ENCODE measurements at places on chromosomes 7 and 10.

DNA sequence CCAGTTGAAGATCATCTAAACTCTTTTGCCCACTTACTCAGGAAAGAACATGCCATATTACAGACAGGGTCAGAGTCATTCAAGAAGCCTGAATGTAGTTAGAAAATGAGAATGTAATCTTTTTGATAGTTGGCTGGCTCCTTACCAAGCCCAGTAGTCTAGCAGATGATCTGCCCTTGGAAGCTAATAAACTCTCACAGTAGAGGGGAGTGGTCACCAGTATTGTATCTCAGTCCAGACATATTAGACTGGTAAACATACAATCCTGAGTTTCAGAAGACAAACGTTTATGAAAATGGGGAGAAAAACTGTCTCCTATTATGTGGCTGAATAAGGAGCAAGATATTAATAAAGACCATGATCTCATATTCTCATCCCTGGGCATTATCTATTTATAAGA, 65.3 kb downstream of the SEPTIN7 start:
- DNase-seq, result no peak

DNA sequence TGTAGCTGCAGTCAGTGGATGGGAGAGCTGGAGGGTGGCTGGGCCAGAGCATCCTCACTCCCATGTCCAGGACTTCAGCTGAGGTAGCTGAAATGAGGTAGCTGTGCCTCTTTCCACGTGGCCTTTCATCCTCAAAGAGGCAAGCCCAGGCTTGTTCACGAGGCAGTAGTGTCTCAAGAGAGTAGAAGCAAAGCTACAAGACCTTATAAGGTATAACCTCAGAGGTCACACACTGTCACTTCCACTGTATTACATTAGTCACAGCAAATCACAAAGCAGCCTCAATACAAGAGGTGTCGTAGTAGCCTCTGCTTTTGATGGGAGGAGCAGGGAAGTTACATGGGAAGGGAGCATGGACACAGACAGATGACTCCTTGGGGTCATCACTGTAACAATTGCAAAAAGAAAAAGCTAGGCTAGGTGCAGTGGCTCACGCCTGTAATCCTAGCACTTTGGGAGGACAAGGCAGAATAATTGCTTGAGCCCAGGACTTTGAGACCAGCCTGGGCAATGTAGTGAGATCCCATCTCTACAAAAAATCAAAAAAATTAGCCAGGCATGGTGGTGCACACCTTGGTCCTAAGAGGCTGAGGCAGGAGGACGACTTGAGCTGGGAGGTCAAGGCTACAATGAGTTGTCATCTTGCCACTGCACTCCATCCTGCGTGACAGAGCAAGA, 97.5 kb downstream of the SKIDA1 start:
- DNase-seq, result no peak

DNA sequence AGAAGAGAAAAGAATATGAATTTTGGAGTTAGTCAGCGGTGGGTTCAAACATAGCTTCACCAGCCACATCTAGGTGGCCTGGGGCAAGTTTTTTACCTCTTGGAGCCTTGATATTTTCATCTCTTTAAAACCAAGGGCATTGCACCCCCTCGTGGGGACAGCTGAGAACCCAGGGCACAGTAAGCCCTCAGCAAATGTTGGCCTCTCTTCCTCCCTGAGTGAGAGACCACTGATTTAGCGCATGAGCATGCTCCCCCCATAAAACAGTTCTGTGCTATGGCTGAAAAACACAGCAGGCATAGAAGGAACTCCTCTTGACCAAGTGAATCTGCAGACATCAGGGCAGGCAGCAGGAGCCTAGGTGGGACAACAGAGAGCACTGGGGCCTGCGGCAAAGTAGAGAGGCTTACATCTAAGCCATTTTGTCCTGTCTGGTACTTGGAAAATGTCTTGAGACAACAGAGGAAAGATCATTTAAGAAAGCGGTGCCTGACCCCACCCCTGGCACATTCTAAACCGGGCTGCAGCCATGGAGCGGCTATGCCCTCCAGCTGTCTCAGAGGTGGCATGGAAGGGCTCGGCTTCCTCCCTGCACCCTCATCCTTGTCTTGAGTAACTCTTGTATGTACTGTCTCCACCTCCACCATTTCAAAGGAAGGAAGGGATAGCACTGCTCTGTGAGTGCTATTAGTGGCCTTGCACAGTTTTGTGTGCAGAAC, 94.7 kb downstream of the ARHGAP22 start:
- DNase-seq, result no peak

DNA sequence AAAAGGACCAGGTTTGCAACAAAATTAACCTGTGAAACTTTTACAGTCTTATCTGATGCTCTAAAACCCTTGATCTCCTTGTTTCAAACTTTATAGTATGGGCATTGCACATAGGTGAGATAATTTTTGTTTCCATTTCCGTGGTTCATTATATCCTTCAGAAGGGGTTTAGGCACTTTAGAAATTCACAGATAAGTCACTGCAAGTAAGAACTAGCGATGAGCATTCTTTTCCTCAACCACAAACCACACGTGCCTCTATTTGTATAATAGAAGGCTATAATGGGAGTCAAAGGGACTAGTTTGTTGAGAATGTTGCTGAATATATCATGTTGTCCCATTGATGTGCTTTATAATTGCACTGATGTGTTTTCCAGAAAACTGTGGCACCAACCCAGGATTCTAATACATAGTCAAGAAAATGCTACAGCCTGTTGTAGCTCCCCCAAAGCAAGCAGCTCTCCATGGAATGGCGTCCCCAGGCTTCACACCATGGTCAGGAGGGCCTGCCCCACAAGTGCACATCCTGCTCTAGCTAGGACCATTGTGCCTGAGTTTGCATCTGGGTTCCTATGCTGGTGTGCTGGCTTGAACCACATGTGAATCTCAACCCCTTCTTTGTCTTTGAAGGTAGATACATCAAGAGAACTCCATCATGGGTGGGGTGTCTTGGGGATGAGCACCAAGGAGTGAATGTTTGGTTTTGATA, 14.0 kb upstream of the ATXN7L1 start:
- DNase-seq, result no peak

- DNase-seq, result no peak
Observed at GRCh38 chr10:47261556-47261955, 38.4 kb upstream of the GDF10 start.

DNA sequence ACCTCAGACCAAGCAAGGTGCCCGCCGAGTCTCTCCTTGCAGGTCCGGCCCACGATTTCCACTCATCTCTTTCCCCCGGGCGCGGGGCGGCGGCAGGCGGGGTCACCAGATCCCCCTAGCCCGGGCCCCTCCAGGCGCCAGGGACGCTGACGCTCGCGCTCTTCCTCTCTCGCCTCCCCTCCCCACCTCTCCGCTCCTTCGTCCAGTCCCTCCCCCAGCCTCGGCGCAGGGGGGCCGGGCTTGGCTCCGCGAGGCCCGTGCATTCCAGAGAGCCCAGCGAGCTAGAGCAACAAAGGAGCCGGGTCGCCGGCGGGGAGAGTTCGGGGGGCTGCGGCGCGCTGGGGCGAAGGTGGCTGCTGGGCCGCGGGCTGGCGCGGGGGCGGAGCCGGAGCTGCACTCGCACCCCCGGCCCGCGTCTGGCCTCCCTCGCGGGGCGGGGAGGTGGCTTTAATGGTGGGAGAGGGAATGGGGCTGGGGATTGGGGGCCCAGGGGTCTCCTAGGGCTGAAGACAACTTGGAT, at the start of gene SMO:
TSS of gene SMO (plus strand) at position 262 of the 520 bp plus-strand sequence. CDS start 519 bp downstream, outside the sequence.
- DNase-seq, result no peak

DNA sequence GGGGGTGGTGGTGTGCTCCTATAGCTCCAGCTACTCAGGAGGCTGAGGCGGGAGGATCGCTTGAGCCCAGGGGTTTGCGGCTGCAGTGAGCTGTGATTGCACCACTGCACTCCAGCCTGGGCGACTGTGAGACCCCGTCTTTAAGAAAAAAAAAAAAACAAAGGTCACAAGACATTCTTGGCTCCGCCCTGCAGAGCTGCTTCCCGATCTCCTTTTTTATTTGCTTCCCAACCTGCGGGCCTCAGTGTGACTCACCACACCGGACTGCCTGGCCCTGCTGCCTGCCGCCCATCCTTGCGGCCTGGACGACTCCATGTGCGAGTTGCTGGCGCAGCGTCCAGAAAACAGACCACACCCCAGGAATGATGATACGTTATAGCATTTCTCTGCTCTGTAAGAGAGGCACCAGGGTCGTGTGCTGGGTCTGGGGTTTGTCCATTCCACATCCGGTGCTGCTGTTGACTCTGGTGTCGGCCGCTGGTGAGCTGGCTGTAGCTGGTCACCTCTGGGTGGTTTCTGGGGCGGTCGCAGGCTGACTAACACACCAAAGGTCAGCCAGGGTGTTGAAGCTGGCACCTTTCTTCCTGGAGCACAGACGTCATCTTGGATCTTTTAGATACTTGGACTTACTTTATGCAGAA, 123.6 kb downstream of the TCF7L2 start:
- DNase-seq, result no peak

- DNase-seq, result no peak
Observed at GRCh38 chr10:67853512-67853911, 15.5 kb upstream of the DNAJC12 start.

GRCh38 chr7:16900209-16900768, 18.5 kb upstream of the AGR3 start:
- no peak for DNase-seq

DNA sequence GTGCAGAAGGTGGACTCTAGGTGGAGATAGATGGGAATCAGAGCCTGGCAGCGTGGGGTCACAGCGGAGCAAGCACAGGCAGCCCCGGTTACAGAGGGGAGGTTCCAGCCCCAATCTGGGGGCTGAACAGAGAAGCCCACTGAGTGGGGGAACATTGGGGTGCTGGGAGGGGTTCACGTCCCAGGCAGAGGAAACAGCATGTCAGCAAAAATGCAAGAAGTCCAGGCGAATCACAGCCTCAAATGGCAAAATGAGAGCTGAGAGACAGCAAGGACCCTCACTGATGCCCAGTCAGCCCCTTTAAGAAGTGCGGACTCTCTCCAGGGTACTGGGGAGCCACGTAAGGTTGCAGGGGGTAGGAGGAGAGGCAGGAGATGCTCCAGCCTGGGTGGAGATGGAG, 62.0 kb downstream of the ELFN1 start:
- no peak for DNase-seq

GRCh38 chr10:53983431-53983830, 817.6 kb downstream of the PCDH15 start:
- DNase-seq, result no peak

Measured in T-helper 9 cell (primary cell).